ENCODE measurements at places on chromosomes 12 and 14.

DNA sequence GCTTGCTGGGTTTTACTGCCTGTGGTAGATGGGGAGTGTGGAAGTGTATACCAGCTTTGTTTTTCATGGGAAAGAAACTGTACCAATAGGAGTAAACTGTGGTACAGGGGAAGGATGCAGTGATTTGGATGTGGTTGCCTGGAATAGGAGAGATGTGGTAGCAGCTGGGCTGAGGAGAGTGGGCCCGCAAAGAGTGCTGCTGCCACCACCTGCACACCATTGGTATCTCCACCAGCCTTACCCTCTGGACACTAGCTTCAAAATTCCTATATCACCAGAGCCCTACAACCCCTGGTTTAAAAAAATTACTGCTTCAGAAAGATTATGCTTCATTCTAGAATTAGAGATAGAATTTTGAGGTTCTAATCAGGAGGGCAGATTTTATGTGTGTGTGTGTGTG is 53.6 kb downstream of the AKAP6 start:
- DNase-seq, result no peak

- no peak for DNase-seq
These were observed 29.2 kb downstream of the GPR135 start for GRCh38 chr14:59435987-59436386.

- DNase-seq, result no peak
These were observed 33.5 kb upstream of the KCNA5 start for GRCh38 chr12:5010151-5010550.

GRCh38 chr14:75156111-75156510 is 20.3 kb downstream of the TMED10 start:
- DNase-seq, result no peak

DNA sequence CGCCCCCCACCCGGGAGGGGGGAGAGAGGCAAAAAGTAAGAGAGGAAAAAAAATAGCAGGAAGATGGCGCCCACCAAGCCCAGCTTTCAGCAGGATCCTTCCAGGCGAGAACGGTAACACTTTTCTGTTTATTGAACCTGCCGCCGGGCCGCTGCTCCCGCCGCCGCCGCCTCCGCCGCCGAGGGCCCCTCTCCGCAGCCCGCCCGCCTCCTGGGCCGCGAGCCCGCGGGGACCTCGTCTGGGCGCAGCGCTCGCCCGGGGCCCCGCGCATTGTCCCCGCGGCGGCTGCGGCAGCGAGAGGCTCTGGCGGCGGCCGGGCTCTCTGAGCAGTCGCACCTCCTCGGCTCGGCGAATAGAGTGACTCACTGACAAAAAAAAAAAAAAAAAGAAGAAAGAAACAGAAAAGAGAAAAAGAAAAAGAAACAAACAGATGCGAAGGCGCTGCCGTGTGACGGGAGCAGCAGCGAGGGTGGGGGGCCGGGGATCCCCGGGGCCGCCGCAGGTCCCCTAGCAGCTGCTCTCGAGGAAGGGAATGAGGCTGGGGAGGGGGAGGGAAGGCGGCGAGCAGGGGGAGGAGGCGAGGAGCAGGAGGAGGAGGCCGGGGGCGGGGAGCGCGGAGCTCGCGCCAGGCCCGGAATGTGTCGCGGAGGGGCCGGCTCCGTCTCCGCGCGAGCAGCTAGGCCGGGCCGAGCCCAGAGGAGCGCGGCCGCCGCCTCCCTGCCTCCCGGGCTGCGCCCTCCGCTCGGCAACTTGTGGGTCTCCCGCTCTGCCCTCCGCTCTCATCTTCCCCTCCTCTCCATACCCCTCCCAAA is 781 bp downstream of the NPAS3 start:
- no peak for DNase-seq

- DNase-seq, result no peak
These were observed 55.1 kb upstream of the FRMD6 start for GRCh38 chr14:51596488-51597117.

All from activated CD4-positive, CD25-positive, alpha-beta regulatory T cell treated with anti-CD3 and anti-CD28 coated beads, Interleukin-2, amount 50 U/mL, for 72 hours (primary cell).